CD4-positive, alpha-beta T cell treated with Interleukin-21 for 1 hour (primary cell): ENCODE measurements at places on chromosomes 2 and 18.

DNA sequence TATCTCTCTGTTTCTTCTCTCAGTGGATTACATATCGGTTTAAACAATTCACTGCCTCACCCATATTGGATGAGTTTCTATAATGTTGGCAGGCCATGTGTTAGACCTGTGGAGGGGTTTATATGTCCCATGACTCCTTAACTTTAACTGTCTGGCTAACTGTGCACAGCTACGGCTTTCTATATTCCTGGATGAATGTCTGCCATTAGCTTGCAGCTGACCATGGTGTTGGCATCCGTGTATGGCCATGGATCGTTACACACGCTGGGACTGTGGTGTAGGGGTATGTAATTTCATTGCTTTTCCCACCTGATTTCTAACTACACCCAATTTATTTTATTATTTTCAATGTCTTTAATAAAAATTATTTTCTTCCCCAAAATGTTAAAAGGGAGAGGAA is 3.3 kb upstream of the TANC1 start:
- DNase-seq = no peak

DNA sequence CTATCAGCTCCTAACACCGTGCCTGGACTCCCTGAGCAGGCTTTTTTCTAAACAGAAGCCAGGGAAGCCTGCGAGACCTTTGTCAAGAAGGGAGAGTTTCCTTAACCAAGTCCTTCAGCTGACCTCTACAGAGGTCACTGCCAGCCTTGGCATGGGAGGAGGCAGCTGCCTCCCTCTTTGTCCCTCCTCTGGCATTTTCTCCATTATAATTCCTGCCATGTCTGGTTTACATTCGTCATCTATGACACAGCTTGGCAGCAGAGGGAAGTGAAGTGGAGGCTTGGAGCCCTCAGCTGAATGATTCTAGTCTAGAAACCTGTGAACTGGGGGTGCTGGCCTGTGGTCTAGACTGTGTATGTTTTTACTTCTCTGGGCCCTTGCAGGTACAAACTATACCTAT is 22.5 kb downstream of the LIPG start:
- DNase-seq = no peak

DNA sequence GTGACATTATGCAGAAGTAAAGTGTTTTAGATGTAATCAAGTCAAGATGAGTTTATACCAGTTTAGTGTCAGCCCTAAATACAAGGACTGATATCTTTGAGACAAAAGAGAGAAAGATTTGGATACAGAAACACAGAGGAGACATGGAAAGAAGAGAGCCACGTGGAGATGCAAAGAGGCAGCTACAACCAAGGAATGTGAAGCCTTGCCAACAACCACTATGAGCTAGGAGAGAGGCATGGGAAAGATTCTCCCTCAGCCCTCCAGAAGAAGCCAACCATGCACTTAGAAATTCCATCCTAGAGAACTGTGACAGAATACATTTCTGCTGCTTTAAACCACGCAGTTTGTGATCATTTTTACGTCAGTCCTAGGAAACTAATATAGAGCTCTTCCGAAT is 217.2 kb downstream of the DOK6 start:
- DNase-seq = no peak

GRCh38 chr2:25838152-25838756 is 40.0 kb downstream of the ASXL2 start:
- DNase-seq = no peak

GRCh38 chr2:64757126-64757525 is 103.4 kb upstream of the SERTAD2 start:
- no peak for DNase-seq
